ENCODE measurements at places on chromosomes 6 and 20.

DNA sequence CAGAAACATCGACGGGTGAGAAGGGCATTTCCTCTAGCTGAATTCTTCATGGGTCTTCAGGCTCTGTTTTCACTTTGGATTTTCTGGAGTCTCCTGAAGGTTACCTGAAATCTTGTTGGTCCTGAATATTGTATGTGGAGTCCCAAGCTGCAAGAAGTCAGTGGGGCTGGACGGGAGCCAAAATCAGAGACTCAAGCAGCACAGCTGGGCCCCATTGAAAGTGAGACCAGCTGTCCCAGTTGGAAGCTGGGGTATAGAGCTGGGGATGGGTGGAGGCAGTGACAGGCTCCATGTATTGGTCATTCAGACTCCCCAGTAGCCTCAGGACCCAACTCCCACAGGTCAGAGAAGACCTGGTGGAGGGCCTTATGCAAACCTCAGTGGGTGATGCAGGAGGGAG lies 111.3 kb upstream of the MLN start:
- DNase-seq: no peak

GRCh38 chr20:41992481-41992880 lies 374.3 kb upstream of the CHD6 start:
- no peak for DNase-seq

GRCh38 chr6:146879406-146880117 lies 280.8 kb downstream of the ADGB start:
- no peak for DNase-seq

- DNase-seq: peak; percentile 63
Measured at GRCh38 chr6:9646342-9647070, 768.4 kb downstream of the TFAP2A start.

- peak; percentile 85 for DNase-seq
Measured at GRCh38 chr6:31308050-31308844, 36.4 kb upstream of the HLA-C start.

DNA sequence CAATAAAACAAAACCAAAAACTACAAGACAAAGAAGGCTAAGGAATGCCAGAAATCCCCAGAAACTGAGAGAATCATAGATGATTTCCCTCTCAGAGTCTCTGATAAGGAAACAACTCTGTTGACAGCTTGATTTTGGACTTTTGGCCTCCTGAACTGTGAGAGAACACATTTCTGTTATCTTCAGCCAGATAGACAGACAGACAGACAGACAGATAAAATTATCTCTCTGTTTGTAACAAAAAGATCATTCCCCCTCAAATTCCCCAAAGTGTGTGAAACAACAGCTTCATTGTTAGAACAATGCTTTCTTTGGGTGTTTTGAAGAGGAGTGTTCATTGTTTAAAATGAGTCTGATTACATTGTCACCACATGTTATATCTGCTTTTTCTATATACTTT lies 148.2 kb downstream of the BCKDHB start:
- no peak for DNase-seq

GRCh38 chr6:70315079-70315751 lies 12.3 kb upstream of the COL9A1 start:
- no peak for DNase-seq

DNA sequence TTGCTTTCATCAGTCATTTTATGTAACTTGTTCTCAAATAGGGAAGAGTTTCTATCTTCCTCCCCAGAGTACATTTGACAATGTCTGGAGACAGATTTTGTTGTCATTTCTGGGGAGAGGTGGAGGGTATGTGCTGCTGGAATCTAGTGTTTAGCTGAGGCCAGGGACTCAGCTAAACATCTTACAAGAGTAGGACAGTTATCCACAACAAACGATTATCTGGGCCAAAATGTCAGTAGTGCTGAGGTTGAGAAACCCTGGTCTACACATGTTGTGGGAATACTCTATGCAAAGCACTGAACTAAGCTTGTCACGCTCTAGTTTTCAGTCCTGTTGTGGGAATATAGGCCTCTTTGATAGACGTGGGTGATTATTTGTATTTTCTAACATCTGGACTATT lies 171.4 kb downstream of the CD109 start:
- DNase-seq: no peak

DNA sequence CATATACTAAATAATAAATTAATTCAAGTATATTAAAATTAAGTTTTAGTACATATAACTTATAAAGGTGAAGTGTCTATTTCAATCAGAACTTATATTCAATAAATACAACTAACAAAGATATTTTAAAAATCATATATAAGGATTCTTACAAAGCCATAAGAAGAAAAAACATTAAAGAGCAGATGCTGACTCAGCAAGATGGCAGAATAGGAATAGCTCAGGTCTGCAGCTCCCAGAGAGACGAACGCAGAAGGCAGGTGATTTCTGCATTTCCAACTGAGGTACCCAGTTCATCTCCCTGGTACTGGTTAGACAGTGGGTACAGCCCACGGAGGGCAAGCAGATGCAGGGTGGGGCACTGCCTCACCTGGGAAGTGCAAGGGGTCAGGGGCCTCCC lies 811.1 kb downstream of the EYS start:
- DNase-seq: no peak

DNA sequence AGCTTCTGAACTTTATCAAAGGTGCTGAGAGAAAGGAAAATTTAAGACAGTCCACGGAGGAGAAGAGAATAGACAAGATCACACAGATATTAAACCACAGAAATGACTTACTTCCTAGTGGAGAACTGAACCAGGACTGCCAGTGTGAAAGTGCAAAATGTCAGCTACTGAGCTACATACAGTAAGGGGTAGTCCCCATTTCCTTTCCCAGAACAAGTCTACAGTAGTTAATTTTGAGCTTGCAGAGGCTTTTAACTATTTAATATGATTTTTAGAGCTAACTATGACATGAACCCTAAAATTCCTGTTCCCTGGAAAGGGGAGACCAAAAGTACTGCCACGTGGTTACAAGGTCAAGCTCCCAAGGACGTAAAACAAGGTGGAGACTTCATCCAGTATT lies 45.1 kb downstream of the CEP85L start:
- no peak for DNase-seq

GRCh38 chr6:147057705-147058342 lies 146.4 kb upstream of the STXBP5 start:
- DNase-seq: no peak

- DNase-seq: no peak
Measured at GRCh38 chr20:16708602-16709001, 21.2 kb upstream of the SNRPB2 start.

- DNase-seq: peak; percentile 52
Measured at GRCh38 chr20:44785768-44786167, 24.6 kb downstream of the RIMS4 start.

- DNase-seq: no peak
Measured at GRCh38 chr6:53020005-53020744, 25.1 kb upstream of the GSTA4 start.

GRCh38 chr6:25179051-25179778 lies 100.0 kb upstream of the CARMIL1 start:
- DNase-seq: no peak

GRCh38 chr6:40022867-40023266 lies 88.6 kb upstream of the MOCS1 start:
- no peak for DNase-seq

GRCh38 chr6:133070410-133071043 lies 170.6 kb upstream of the EYA4 start:
- no peak for DNase-seq

- no peak for DNase-seq
Measured at GRCh38 chr6:98516866-98517265, 317.5 kb upstream of the POU3F2 start.

DNA sequence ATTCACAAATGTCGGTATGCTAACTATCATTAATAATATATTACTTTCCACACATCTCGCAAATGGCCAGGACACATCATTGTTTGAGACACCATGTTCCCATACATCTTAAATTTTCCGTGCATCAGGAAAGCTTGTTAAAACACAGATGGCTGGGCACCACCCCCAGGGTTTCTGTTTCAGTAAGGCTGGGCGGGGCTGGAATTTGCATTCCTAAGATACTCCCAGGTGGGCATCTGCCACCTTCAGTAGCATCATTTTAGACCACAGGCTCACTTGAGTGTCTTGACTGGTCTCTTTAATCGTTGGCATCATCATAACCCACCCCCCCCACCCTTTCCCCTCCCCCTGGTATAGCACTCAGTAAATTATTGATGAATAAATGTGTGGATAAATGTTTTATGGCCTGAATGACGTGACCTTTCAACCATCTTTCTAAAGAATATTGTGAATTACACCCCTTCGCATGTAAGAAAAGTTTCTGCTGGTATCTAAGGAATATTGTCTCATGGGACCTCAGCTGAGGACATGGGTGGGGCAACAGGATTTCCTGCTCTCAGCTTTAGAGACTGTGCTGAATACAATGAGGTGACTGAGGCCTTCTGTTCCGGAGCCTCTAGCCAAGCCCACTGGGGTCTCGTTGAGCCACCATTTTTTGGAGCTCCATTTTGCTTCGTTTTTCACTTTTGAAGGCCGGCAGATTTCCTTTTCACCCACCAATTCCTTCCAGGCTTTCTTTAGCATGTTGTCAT lies 124.1 kb upstream of the NEDD9 start:
- no peak for DNase-seq

DNA sequence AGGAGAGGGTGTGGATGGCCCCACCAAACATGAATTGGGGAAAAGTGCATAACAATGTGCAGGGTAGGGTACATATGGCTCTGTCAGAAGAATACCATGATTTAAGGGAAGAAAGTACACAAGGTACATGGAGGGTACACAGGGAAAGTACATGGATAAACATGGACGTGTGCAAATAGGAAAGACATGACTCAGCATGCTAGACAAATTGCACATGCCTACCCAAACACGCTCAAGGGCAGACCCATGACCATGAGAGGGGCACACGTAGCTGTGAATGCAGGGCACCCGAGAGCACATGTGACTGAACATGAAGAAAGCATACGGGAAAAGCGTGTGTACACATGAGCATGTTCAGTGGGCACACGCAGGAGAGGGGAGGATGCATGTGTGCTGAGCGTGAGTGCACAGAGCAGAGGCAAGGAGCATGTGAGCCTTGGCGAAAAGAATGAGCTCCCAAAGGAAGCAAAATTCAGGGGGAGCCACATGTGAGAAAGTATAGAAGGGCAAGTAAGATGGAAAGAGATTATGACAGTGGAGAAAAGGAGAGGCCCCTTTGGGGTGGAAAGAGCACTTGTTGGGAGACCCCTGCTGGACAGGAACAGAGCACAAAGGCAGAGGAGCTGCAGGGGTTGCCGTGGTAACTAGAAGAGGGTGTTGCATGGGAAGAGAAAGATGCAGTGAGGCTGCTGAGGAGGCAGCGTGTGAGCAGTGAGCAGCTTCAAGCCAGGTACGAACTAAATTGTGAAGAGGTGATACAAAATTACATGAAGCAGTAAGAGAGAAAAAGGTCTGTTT lies 17.8 kb downstream of the OR2H2 start:
- DNase-seq: no peak

- no peak for DNase-seq
Measured at GRCh38 chr20:58006346-58007316, 221.8 kb downstream of the ANKRD60 start.

GRCh38 chr20:12210591-12210990 lies 292.9 kb downstream of the BTBD3 start:
- DNase-seq: no peak

- no peak for DNase-seq
Measured at GRCh38 chr20:38550274-38550673, 30.7 kb upstream of the ADIG start.

DNA sequence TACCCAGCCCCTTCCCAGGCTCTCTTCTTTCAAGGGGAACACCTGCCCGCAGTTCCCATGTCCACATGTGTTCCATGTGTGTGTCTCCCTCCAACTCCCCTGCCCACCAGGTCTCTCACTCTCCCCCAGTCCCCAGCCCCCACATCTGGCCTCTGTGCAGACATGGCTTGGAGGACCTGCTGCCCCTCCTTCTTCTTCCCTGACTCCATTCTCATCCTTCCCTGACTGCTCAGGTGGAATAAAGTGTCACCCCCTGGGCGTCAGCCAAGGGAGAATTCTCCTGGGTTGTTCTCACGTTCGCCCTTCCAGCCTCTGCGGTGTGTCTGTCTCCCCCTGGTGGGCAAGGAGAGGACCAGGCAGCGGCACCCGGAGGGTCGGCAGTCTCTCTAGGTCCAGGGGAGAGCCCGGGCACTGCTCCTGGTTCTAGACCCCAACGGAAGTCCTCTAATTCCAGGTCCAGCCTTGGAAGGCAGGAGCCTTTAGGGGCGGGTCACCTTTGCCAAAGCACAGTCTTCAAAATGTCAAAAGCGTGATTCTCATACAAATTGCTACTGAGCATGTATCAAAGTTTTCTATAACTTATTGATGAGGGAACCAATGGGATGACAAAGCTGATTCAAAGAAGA lies 50.5 kb downstream of the EBF4 start:
- peak; percentile 78 for DNase-seq

DNA sequence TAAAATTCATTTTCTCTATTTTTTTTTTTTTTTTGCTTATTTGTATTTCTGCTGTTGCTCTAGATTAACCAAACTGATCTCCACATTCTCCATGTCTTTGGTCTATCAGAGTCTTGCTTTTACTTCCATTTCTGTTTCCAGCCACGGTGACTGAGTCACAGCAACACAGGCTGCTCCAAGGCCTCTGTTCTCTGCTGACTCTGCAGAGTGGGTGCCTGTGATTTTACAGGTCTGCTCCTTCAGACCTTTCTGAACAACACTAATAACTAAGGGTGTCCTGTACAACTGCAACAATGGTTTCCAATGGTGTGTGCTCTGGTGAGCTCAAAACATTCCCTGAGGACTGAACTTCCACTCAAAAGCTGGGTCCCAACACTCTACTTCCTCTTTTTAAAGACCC lies 102.3 kb upstream of the BMP2 start:
- DNase-seq: no peak

DNA sequence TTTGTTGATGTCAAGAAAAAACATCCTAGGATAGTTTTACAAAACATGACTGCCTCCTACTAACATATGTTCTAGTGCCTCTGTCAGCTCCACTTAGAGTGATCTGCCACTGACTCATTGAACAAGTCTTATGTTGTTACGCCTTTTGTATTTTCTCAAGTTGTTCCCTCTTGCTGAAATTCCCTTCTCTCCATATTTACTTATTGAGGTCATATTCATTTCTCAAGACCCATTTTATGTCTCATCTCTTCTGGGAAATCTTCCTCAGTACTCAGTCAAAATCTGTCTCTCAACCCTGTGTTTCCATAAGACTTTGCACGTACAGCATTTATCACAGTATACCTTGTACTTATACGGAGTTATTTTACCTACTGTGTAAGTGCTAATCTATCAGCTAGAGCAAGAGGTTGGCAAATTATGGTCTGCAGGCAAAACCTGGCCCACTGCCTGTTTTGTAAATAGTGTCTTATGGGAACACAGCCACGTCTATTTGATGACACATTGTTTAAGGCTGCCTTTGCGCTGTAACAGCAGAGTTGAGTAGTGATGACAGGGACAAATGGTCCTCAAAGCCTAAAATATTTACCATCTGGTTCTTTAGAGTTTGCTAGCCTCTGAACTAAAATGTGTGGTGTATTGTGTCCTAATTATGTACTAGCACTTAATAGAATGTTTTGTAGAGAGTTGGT lies 83.4 kb downstream of the ADGRB3 start:
- no peak for DNase-seq

GRCh38 chr6:22699151-22699550 lies 129.8 kb downstream of the HDGFL1 start:
- no peak for DNase-seq

GRCh38 chr6:156686301-156686994 lies 90.7 kb upstream of the ARID1B start:
- peak; percentile 79 for DNase-seq
